Smooth muscle cell of the brain vasculature (primary cell): ENCODE measurements at places on chromosomes 13 and 19.

GRCh38 chr13:28340272-28340793 lies 154.6 kb downstream of the FLT1 start:
- DNase-seq, result no peak

DNA sequence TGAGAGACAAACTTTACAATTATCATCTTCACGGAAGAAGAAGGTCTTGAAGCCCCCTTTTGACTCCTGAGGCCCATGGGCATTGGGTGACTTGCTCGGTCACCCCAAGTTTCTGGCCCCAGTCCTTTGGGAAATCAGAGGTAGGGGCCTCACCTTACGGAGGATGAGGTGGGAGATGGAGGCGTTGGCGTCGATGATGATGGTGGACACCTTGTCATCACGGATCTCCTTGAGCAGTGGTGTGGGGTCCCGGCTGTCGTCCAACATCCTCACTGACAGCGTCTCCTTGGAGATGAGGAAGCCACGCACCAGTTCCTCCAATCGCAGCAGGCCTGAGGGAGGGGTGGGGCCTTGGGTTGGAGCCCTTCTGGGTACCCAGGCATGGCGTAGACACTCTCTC lies 10.8 kb downstream of the GRIK5 start:
- no peak for DNase-seq

- DNase-seq, result no peak
These were observed 30.8 kb upstream of the RFC3 start for GRCh38 chr13:33787051-33787591.

DNA sequence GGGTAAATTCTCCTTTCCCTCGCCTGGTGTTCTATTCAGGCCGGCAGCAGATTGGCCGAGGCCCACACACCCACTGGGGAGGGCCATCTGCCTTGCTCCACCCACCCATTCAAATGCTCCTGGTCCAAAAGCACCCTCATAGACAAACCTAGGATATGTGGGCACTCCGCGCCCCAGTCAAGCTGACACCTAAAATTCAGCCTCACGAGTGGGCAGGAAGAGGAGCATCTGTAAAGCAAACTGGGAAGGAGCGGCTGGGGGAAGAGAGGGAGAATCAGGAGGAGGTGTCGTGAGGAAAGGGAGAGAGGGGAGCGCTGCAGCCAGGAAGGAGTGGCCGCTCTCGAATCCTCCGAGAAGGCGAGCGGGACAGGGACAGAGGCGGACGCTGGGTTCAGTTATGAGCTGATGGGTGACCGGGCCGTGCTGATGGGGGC lies 136.9 kb downstream of the USP12 start:
- no peak for DNase-seq

DNA sequence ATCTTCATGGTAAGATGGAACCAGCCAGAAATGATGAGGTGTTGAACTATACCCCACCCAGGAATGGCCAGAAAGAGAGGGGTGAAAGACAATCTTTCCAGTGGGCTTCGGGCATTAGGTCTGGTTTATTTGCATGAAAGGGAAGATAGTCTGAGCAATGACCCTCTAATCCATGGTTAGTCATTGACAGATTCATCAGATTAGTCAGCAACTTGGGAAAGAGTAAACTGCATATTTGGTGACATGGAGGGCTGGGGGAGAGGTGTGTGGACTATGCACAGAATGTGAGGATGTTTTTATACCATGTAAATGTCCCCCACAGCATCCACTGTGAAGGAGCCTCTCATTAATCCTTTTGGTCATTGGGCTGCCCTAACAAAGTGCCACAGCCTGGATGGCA lies 30.1 kb upstream of the USP12 start:
- no peak for DNase-seq

DNA sequence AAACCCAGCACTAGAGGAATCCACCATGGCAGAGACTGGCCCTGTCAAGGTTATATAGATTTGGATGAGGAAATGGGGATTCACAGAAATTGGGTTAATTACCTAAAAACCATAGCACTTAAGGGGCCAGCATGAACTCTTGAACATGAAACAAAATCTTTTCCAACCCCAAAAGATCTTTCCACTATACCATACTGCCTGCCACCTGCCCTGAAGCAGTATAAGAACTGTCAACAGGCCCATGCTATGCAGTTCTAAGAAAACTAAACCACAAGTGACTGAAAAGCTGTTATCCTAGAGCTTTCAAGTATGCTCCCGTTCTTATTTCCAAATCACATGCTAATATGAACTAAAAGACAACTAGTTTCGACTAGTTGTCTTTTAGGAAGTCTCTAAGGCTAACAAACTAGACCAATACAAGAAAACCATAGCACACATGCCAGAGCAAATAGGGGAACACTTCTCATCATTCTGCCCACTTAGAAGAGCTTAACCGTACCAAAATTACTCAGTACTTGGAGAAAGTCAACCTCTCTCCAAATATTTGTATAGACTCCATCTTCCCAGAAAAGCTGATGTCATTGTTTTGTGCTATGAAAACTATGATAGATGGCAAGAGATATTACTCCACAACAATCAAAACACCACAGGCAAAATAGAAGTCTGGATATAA lies 27.5 kb downstream of the HSPH1 start:
- no peak for DNase-seq

- no peak for DNase-seq
These were observed 32.8 kb downstream of the NEK5 start for GRCh38 chr13:52096062-52096461.

GRCh38 chr19:3613818-3614661 lies 7.4 kb upstream of the TBXA2R start:
- DNase-seq, result no peak

GRCh38 chr19:35318679-35319448 lies 10.1 kb upstream of the CD22 start:
- DNase-seq, result no peak
